ENCODE measurements at places on chromosomes 5 and 9.

- no peak for DNase-seq
Observed at GRCh38 chr5:81245871-81246235, 12.7 kb downstream of the CKMT2 start.

GRCh38 chr9:4780651-4781050, 12.1 kb upstream of the RCL1 start:
- no peak for DNase-seq

DNA sequence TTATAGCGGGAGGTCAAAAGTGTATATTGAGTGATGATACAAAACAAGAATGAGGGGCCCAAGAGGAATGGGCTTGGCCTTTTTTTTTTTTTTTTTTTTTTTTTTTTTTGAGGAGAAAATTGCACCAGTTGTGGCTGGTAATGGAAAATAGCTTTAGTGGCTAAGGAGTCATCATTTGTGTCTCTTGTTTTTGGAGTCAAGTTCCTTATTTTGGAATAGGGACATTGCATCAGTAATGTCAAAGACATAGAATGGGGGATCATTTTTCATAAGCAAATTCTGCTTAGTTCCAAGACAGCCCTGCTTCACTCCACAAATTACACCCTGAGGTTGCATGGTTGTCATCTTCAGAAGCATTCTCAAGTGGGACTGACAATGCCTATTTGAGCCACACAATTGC, 137.4 kb downstream of the STK32A start:
- no peak for DNase-seq

- DNase-seq: no peak
Observed at GRCh38 chr5:172642051-172642409, 967 bp downstream of the NEURL1B start.

DNA sequence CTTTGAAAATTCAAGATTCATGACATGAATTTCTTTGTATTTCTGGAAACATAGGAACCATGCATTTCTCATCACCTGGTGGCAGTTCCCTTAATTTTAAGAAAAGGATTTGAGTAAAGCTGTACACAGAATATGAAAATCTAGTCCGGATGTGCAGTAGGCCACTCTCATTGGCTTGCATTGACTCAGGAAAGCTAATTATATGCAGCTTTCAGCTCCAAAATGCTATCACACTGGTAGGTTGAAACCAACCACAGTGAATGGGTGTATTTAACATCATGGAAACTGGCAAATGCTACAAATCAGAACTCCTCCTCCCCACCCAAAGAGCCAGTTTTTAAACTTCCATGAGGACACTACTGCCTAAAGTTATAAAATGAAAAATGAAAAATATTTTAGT, 161.6 kb upstream of the FBXL17 start:
- DNase-seq: no peak

- DNase-seq: no peak
Observed at GRCh38 chr9:12801663-12802062, 26.8 kb downstream of the LURAP1L start.

- no peak for DNase-seq
Observed at GRCh38 chr5:37836592-37837413, 3.0 kb downstream of the GDNF start.

DNA sequence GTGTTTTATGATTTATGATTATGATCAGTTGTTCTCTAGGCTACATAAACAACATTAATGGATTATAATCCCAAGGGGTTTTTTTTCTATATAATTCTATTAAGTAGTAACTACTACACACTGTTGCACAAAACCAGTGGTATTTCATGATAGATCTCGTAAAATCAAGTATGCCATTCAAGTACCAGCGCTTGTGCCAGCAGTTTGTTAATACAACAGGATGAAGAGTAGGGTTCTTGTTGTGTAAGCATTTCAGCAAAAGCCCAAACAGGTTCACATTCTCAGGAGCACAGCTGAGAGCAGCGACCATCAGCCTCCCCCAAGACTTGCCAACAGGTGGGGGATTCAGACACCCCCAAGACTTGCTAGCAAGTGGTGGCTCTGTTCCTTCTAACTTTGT, 88.8 kb downstream of the CTNND2 start:
- DNase-seq: no peak

GRCh38 chr9:119556129-119556875, 187.1 kb upstream of the BRINP1 start:
- DNase-seq: no peak

- no peak for DNase-seq
Observed at GRCh38 chr9:28961623-28962022, 1388.3 kb upstream of the C9orf72 start.

GRCh38 chr9:121105531-121105930, 30.8 kb downstream of the CNTRL start:
- no peak for DNase-seq

DNA sequence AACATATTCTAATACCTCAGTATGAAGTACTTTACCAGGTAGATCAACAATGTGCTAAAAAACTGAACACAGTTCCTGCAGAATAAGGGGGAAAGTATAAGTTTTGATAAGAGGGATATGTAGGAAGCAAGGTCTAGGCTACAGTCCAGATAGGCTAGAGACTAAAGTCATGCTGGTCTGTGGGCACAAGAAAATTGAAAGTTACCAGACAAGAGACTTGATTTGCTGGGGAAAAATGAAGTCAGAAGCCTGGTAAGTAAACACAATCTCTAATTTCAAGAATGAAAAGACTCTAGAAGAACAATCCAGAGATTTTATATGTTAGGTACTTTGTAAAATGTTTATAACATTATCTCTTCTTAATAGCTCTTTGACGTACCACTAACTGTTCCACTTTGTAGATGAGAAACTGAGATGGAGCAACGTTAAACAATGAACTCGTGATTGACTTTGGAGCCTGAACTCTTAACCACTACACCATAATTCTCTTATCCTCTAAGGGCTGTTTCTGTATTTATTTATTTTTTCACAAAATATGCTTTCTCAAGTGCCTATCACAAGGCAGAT, 19.5 kb downstream of the ADAMTS6 start:
- no peak for DNase-seq

DNA sequence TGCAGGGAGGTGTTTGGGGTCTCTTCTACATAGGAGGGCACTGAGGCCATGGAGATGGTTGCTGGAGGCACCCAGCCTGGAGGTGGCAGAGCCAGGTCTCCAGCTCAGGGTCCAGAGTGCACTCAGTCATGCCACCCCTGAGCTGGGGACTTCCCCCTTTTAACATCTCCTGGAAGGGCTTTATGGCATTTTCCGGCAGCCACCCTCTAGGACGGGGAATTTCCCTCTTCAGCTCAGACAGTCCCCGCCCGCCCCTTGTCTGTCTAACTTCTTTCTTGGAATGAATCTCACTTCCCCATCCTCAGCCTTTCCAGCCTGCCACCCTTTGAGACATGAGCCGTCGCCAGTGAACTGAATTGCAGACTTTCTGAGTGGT, 49.9 kb downstream of the COL15A1 start:
- DNase-seq: no peak

GRCh38 chr9:110891760-110892159, 146.5 kb downstream of the LPAR1 start:
- no peak for DNase-seq

GRCh38 chr9:103458826-103459225, 463.7 kb downstream of the CYLC2 start:
- DNase-seq: peak; percentile 47

DNA sequence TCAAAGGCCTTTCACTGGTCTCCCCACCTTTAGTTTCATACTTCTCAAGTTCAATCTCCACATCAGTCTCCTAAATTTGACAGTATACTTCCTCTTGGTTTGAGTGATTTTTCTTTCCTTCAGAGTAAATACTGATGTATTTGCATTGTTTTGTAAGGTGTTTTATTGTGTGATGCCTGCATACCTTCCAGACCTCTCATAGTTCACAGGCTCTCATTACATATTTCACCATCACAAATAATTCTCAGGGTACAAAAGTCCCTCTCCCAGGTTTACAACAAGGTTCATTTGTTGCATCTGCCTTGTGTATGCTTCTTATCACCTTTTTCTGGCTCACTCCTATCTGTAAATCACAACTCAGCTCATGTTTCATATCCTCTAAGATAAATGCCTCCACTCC, 22.2 kb upstream of the TUSC1 start:
- DNase-seq: no peak

DNA sequence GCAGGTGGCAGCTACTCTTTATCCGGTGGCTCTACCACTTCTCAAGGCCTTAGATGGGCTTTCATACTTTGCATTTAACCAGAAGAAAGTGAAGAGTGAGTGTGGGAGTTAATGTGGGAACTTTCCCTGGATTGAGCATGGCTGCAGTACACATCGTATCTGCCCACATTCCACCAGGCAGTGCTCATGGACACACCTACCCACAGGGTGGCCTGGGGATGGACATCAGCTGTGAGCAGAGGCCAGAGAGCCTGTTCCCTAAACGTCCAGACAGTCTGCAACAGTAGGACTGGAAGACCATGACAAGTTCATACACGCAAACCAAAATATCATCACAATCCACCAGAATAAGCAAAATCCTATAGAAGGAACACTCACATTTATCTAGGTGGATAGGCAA, 213.8 kb downstream of the IRX1 start:
- no peak for DNase-seq

- no peak for DNase-seq
Observed at GRCh38 chr5:66653325-66653724, 57.1 kb downstream of the MAST4 start.

DNA sequence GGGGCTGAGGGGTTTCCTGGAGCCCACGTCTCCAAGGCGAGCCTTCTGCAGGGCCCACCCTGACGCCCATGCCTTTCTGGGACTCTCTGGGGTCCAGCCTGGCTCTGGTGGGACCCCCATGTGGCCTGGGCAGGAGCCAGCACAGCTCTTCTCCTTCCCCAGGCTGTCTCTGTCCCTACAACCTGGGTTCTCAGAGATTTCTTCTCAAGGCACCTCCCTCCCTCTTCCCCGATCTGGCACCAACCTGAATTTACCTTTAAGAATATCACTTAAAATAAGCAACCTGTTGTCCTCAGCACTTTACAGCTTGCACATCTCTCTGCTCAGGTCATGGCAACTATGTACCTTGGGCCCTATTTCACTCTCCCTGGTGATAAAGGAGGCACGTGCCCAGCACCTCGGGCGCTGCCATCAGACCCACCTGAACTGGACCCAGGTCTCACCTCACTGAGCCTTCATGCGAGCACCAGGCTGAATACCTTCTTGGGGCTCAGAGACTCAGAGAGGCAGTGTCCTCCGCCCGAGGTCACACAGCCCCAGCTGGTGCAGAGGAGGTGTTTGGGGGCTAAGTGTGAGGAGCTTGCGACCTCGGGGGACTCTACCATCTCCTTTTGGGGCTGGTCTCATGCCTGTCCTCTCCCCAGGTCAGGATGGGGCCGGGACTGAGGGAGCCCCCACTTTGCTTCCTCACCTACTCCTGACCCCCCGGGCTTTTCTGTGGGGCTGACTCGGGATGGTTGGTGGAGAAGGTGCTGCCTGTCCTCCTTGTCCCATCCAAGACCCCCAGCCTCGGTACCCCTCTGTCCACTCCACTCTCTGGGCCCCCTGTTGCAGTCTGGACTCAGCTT, 217.7 kb downstream of the C9orf50 start:
- DNase-seq: no peak

GRCh38 chr5:82298668-82299067, 20.5 kb upstream of the RPS23 start:
- no peak for DNase-seq

DNA sequence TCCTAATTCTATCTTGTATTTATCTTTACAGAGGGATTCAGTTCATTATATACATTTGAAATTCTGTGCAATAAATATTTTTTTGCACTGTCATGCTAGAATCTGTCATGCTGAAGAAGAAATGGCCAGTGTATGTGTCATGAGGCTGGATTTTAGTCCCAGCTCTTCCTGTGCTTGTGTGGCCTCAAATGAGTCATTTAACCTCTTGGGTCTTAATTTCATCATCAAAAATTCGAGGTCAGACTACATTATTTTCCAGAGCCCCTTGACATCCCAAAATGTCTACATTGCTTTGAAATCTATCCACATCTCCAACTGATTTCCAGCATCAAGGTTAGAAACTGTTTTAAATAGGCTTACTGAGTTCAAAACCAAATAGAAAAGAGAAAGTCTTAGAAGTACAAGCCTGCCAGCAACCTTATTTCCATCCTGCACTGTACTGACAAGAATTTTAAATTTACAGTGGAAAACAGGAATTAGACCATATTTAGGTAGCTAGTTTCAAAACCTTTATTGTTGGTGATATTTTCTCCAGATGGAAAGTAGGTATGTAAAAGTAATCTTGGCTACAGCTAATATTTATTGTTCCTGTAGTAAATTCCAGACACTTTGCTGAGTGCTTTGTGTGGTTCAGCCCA, 96.7 kb upstream of the MAMDC2 start:
- DNase-seq: no peak

DNA sequence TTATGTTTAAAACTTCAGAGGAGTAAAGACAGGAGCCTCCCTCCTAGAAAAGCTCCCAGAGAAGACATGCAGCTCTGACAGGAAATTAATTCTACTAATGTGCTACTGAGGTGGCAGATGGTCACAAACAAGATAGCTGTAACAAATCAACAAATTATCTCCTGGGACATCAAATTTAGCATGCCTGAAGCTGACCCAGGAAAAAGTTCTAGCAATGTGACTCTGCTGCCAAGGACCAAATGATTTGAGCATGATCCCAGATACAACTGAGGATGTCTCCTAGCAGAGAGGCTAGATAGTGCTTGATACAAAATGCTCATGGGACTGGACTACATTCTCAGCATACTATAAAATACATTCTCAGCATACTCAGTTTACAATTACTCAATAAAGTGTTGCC, 413.5 kb upstream of the SMC2 start:
- no peak for DNase-seq

- DNase-seq: no peak
Observed at GRCh38 chr5:131899686-131900085, 45.8 kb downstream of the MEIKIN start.

DNA sequence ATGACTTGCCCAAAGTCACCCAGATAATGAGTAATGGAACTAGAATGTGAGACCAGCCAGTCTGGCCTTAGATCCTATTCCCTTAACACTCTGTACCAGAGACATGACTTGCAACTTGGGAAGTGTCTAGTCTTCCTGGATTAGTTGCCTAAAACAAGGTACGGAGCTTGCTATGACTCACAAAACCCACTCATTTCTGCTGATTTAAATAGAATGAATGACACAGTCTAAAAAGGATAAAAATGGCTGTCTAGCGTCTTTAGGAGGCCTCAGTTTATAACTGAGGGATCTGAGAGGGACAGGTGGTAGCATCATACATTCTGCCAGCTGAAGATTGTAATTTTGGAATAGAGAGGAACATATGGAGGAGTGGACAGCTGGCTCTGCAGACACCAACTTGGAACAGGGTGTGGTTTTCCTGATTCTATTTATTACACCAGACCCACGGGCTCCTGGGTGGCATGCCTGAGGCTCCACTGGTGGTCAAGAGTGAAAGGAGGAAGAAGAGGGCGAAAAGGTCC, 62.7 kb downstream of the ABLIM3 start:
- DNase-seq: no peak

- DNase-seq: no peak
Observed at GRCh38 chr5:170528976-170529375, 25.2 kb downstream of the KCNIP1 start.

Data from forelimb muscle (tissue), 1 donor.